ENCODE measurements at places on chromosomes 7 and 10.

DNA sequence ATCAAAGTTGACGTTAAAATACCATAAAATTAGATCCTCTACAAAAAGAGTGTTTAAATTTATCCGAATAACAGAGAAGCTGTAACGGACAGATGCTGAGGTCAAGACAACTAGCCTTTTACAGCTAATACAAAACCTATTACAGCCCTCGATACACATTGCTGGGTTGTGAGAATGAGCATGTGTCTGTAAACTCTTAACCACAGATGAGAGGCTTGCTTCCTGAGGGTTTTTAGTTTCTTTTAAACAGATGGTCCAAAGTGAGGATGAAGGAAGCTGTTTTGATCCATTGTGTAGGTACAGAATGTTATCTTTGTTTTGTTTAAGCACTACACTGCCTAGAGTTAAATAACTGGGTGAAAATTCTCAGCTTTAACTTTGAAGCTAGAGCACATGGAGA lies 578.2 kb downstream of the PARD3 start:
- DNase-seq: no peak

DNA sequence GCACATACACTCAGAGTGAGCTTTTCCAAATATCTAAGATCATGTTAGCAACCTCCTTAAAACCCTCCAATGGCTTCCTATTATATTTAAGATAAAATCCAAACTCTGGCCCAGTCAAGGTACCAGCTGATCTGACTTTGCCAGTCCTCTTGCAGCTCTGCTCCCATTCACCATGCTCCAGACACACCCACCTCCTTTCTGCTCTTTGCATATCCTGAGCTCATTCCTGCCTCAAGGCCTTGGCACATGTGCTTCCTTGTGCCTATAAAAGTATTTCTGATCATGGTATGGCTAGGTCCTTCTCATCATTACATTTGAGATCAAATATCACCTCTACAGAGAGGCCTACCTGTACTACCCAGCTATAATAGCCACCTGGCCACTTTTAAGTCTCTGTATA lies 27.5 kb downstream of the XPNPEP1 start:
- no peak for DNase-seq

DNA sequence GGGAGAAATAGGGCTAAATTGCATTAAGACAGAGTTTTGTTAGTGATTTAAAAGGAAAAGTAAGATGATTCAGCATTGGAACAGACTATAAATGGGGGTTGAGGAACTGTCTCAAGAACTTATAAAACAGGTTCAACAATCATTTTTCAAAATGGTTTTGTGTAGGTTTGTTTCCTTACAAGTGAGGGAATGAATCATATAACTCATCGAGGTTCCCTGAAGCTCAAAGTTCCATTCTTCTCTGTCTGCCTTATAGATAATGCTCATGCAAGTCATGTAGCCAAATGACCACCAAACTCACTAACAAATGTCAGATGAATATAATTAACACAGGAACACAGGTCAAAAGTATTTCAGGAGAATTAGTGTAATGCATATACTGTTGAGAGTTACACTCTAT lies 27.7 kb downstream of the ADAM22 start:
- no peak for DNase-seq

- DNase-seq: no peak
Observed at GRCh38 chr10:51900180-51900579, 200.8 kb upstream of the CSTF2T start.

GRCh38 chr10:132616170-132616995 lies 78.8 kb downstream of the INPP5A start:
- DNase-seq: peak; percentile 39

DNA sequence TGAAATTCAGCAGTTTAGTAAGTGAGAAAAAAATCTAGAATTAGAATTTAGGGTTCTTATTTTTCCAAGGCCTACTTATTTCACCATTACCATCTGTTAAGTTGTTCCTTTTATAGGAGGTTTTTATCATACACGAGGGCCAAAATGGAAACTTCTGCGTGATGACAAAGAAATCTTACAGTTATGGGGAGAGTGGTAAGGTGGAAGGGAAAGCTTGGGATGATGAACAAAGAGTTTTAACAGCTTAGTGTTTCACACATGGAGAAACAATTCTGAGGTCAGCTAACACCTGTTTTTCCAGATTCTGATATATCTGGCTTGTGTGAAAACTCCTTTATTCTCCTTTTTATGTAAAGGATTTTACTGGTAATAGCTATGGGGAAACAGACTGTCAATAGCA lies 49.8 kb upstream of the SEMA3C start:
- no peak for DNase-seq

DNA sequence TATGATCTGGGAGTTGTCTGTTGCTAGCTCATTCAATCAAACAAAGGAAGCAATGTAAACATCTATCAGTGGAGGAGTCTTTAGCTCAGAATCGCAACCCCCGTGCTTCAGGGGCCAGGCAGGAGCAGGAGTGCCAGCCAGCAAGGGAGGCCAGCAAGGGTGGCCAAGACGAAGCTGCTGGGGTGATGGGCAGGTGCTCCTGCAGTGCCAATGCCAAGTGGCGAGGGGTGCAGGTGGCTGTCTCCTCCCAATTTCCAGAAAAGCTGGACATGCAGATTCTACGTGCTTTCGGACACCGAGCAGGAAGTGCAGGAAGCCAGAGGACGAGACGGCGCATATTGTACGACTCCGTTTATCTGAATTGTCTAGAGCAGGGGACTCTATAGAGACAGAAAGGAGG lies 48.1 kb upstream of the EBF3 start:
- no peak for DNase-seq

DNA sequence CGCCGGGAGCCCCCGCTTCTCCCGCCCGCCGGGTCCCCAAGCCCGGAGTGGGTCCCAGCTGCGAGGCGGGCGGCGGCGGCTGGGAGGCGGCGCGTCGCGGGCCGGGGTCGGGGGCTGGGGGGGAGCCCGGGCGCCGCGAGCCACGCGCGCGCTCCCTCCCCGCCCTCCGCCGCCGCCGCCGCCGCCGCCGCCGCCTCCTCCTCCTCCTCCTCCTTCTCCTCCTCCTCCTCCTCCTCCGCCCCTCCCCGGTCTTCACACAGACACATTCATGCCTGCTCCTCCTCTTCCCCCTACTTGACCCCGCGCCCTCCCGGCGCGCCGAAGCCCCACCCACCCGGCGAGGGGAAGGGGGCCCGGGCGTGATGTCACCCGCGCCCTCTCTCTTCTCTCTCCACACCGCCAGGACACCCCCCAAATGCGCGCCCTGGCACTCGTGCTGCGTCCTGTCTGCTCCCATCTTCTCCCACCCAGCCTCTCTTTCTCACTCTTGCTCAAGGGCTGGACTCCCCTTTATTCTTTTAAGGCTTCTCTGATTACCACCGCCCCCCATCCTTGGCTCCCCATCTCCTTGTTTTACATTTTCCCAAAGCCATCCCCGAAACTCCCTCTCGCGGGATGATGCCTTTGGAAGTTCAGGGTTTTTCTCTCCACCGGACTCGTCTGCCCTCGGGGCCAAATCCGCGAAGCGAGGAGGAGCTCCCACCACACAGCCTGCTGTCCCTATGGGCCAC lies 967 bp upstream of the GLI3 start:
- no peak for DNase-seq

All from activated T-cell treated with anti-CD3 and anti-CD28 coated beads for 24 hours (primary cell).